Activated T-cell treated with anti-CD3 and anti-CD28 coated beads for 24 hours (primary cell): ENCODE measurements at places on chromosomes 2 and 18.

GRCh38 chr2:161796192-161796591 lies 172.0 kb downstream of the SLC4A10 start:
- DNase-seq: no peak

DNA sequence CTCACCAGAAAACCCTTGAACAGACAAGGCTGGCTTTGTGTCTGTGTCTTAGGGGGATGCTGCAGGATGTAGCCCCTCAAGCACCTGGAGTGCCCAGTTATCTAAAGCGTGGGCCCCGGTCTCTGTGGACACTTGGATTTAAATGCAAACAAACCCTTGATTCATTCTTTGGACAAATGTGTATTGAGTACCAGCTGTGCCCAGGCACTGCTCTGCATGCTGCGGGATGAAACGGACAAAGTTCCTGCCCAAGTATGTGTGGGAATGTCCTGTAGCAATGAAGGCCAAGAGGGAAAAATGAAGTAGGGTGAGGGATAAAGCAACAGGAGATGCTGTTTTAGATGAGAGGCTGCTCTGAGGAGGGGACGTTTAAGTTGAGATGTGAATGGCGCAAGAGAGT lies 53.9 kb downstream of the BOLA3 start:
- no peak for DNase-seq

GRCh38 chr18:67363694-67364093 lies 152.8 kb downstream of the DSEL start:
- no peak for DNase-seq

GRCh38 chr2:43518181-43518580 lies 77.7 kb downstream of the THADA start:
- no peak for DNase-seq

GRCh38 chr2:184004948-184005672 lies 593.2 kb upstream of the ZNF804A start:
- DNase-seq: no peak

- no peak for DNase-seq
Observed at GRCh38 chr2:119178776-119179175, 20.2 kb upstream of the C1QL2 start.

DNA sequence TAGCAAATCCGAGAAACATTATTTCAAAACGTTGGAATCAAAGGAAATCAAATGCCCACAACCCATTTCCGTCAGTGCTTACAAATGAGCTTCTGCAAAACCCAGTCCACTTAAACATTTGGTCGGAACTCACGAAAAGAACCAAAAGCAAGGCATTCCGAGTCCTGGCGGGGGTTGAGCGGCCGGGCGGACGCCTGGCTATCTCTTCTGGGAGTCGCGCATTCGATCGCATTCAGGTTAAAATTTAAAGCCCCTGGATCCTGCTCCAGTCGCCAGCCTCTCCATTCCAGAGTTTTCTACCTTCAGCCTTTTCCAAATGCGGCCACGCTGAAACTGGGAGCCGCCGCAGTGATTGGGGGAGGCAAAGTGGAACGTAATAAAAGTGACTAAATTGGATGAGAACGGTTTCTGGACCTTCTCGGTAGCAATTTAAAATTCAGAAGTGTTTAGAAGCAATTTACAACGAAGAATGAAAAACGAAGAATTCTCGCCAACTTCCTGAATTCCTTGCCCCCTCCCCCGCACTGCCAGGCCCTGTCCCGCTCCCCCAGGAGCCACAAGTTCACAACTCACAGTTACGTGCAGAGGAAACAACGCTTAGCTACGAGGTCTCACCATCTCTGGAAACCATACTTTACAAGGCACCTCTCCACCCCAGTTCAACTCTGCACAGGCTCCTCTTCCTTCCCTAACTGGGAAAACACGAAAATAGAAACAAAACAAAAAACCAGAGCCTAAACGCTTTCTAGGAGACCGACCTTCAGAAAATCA lies 1.7 kb upstream of the GATA6 start:
- DNase-seq: no peak

DNA sequence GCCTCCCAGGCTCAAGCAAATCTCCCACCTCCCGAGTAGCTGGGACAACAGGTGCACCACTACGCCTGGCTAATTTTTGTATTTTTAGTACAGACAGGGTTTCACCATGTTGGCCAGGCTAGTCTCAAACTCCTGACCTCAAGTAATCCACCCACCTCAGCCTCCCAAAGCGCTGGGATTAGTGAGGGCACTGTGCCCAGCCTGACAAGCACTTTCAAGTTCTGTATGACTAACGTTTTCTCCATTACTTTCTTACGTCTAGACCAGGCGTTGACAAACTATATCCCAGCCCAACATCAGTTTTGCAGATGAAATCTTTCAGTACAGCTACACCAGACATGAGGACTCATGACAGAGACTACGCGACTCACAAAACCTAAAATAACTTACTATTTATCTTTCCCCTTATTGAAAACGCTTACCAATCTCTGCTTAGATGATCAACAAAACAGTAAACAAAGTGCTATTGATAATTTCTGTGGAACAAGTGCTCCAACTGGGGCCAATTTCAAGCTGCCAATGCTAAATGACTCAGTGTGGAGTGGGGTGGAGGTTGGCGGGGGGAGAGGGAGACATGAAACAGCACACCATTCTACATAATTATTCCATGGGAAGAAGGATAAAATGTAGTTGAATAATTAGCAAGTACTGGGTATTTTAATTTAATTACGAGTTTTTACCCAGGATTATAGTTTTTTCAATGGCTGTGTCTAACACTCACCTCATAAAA lies 59.1 kb downstream of the SAP130 start:
- no peak for DNase-seq

DNA sequence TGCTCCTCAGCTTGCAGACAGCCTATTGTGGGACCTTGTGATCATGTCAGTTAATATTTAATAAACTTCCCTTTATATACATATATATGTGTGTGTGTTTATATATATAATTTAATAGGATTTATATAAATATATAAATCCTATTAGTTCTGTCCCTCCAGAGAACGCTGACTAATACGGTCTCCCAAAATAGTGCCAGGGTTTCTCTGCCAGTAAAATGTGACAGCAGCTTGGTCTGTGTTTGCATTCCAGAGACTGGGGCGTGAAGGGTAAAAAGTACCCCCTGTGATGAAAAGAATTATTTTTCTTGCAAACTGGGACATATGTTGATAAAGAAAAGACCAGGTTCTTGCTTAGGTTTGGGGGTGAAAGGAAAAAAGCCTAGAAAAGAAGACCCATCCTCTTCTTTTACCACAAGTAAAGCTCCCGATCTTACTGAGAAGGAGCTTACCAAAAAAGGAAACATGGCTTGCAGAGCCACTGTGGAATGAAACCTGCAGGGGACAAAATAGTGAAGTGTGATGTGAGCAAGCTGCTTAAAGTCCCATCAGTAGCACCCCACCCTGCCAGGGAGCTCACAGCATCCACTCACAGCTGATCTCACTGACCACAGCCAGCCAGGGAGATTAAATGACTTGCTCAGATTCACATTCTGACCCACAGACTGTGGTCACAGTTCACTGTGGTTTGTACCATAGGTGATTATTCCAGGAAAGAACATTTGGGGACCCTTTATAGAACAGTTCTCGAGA lies 110.9 kb upstream of the RMP24 start:
- no peak for DNase-seq
